M059J (cell line): ENCODE measurements at places on chromosomes 11 and 22.

DNA sequence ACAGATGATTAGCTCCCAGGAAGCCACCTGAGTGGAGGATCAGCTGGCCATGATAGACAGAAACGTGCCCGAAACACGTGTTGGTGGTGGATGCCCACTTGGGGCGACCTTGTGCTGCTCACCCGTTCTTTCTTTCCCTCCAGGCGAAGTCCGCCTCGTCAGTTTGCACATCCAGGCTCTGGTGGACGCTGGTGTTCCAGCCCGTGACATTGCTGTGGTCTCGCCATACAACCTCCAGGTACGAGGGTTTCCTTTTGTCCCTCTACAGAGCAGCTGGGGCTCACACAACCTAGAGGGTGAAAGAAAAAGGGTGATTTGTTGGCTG lies 30.6 kb downstream of the IGHMBP2 start:
- no peak for DNase-seq

- no peak for DNase-seq
Measured at GRCh38 chr22:49628391-49629260, 199.0 kb downstream of the BRD1 start.

- DNase-seq = no peak
Measured at GRCh38 chr22:27485842-27486241, 315.7 kb downstream of the MN1 start.

- no peak for DNase-seq
Measured at GRCh38 chr11:93821617-93822016, 28.8 kb downstream of the VSTM5 start.

GRCh38 chr11:8766988-8767374 lies 84.4 kb downstream of the RPL27A start:
- DNase-seq = no peak

DNA sequence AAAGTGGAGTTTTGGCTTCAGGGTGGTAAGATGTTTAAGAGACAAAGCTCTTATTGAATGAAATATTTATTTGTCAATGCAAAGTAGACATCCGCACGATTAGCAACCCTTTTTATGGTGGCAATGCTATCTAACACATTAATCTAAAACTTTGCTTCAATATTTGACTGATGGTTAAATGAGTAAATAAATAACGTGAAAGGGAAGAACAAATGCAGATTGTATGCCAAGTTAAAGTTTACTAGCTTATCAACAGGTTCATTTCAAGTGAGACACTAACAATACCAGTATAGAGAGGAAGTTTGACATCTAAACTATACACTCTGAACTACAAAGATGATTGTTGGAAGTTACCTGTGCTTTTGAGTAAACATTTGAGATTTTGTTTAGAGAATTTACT lies 50.1 kb downstream of the AASDHPPT start:
- DNase-seq = no peak
